IPS DF 6.9 (cell line): ENCODE measurements at places on chromosomes 13 and 19.

DNA sequence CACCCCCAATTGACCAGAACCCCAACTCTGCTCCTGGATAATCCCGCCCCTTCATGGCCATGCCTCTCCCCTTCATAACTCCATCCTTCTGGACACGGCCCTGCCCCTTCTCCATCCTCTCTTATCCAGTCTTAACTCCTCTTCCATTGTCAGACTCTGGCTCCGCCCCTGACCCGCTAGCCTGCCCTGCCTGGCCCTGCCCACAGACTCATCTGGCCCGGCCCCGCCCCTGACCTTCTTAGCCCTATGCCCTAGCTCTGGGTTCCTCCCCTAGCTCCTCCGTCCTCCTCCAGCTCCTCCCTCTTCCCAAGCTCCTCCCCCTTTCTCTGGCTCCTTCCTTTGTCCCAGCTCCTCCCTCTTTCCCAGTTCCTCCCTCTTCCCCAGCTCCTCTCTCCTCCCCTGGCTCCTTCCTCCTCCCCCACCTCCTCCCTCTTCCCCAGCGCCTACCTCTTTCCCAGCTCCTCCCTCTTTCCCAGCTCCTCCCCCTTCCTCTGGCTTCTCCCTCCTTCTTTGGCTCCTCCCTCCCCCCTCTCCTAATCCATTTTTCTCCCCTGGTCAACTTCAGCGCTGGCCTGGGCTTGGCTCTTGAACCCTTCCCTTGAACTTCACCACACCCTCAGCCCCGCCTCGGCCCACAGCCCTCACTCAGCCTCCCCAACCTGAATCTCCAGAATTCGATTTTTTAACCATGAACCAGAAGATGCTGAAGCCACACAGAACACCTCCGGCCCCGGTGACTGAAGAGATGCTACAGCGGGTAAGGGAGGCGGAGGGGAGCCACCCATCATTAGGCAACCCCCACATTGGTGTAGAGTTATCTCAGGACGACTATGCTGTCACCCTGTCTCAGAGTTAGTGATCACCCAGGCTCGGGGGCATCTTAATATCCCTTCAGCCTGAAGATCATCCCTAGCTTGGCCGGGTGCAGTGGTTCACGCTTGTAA, 9.2 kb upstream of the ZNF358 start:
- DNase-seq = peak; percentile 95

DNA sequence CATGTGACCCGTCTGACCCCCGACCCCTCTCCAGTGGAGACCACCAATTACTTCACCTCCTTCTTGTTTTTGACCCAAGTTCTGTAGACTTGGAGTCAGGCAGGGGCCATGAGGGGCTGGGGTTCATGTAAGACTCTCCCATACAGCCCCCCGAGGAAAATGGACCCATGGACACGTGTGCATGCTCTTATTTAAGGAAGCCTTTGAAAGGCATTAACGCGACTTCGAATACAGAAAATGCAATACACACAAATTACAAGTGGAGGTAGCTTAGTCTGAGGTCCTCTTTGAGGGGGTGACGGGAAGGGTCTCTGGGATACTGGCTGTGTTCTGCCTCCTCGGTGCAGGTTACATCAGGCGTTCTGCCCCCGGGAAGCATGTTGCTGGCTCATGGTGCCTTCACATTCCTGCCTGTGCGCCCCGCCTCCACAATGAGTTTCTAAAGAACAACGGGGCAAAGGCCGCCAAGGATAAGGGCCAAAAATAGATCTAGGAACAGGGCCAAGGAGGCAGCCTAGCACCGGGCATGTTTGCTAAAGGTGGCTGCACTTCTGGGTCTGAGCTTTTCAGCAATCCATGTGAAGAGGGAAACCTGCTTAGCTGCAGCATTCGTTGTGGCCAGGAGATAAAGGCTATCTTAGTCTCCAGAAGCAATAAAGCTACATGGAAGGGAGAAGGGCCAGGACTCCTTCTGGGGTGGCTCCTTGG, 54.5 kb downstream of the RAB20 start:
- DNase-seq = no peak

- DNase-seq = no peak
These were observed 179.9 kb downstream of the KDM4B start for GRCh38 chr19:5148794-5149190.

DNA sequence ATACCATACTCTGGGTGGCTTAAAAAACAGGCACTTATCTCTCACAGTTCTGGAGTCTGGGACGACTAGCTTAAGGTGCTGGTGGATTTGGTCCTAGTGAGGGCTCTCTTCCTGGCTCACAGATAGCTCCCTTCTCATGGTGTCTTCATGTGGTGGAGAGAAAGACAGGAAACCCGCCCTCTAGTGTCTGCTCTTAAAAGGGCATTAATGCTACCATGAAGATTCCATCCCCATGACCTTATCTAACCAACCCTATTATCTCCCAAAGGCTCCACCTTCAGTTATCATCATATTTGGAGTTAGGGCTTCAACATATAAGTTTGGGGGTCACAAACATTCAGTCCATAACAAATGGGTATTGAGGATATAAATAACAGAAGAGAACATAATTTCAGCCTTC, 139.4 kb downstream of the HS6ST3 start:
- DNase-seq = peak; percentile 37

DNA sequence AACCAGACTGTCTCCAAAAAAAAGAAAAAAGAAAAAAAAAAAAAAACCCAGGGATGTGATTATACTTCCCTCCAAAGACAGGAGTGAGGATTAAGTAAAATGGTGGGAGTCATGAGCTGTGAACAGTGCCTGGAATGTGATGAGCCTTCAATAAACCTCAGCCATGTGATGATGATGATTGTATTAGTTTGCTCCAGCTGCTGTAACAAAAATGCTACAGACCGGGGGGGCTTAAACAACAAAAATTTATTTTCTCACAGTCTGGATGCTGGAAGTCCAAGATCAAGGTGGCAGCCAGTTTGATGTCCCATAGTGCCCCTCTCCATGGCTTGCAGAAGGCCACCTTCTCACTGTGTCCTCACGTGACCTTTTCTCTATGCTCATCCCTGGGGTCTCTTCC, 8.9 kb upstream of the PVR start:
- DNase-seq = no peak

DNA sequence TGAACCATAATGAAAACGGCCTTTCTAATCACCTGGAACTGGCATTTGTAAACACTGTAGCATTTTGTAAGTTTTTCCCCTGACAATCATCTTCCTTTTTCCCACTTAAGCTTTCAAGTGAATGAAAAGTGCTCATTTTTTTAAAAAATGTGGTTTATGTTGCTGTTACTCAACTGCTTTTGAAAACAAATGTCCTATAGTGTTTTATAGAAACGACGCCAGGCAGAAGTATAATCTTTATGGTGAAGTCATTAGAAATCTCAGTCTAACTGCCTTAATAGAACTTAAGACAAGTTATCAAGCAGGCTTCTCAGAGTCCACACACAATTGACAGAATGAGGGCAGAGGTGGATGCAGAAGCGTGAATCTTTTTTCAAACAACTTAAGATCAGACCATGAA, 442.3 kb downstream of the KLF12 start:
- no peak for DNase-seq

DNA sequence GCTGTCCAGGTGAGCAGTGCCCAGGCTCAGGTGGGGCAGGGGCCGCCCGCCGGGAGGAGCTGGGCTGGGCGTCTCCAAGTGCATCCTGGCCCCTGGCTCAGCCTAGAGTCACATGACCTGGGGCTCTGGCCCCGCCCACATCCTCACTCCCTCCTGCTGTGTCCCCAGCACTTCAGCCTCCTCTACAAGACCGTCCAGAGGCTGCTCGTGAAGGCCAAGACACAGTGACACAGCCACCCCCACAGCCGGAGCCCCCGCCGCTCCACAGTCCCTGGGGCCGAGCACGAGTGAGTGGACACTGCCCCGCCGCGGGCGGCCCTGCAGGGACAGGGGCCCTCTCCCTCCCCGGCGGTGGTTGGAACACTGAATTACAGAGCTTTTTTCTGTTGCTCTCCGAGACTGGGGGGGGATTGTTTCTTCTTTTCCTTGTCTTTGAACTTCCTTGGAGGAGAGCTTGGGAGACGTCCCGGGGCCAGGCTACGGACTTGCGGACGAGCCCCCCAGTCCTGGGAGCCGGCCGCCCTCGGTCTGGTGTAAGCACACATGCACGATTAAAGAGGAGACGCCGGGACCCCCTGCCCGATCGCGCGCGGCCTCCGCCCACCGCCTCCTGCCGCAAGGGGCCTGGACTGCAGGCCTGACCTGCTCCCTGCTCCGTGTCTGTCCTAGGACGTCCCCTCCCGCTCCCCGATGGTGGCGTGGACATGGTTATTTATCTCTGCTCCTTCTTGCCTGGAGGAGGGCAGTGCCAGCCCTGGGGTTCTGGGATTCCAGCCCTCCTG, 16.8 kb upstream of the CELF5 start:
- no peak for DNase-seq

GRCh38 chr19:43774103-43774939, 6.5 kb downstream of the KCNN4 start:
- DNase-seq = no peak

DNA sequence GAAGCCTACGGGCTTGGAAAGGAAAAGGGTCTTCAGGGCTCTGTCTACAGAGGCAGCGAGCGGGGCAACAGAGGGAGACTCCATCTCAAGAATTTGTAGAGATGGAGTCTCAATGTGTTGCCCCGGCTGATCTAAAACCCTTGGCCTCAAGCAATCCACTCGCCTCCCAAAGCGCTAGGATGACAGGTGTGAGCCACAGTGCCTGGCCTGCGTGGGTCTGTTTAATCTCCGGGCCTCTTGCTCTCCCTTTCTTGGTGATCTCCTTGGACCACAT, 8.1 kb downstream of the RPS9 start:
- no peak for DNase-seq

GRCh38 chr19:31693131-31693932, 344.1 kb upstream of the TSHZ3 start:
- no peak for DNase-seq
